Mononuclear cell (primary cell): ENCODE measurements at places on chromosomes 7 and 10. TPM values are rescaled to one million over a fixed set of nuclear protein-coding genes. Genes with fewer than 3 reads are reported as not detected.

CUBN gene
- total RNA-seq: 6.8 TPM

NRG3 gene
- not detected for total RNA-seq

AS3MT gene
- 1.7 TPM for total RNA-seq

FAM221A gene
- 4.4 TPM for total RNA-seq

ZCWPW1 gene
- total RNA-seq: 3.3 TPM

FZD1 gene
- total RNA-seq: 3.6 TPM

SH2D4B gene
- total RNA-seq: 0.10 TPM

CPXM2 gene
- total RNA-seq: not detected

FLNC gene
- total RNA-seq: under 0.01 TPM
